ENCODE measurements at places on chromosomes 12 and 14. TPM values are rescaled to one million over a fixed set of nuclear protein-coding genes. Genes with fewer than 3 reads are reported as not detected.

Gene CPNE6
- 1.3 TPM for total RNA-seq

Gene TCL1B
- total RNA-seq = not detected

- DNase-seq = no peak
These were observed 42.3 kb upstream of the TTC7B start for GRCh38 chr14:90858511-90858910.

DNA sequence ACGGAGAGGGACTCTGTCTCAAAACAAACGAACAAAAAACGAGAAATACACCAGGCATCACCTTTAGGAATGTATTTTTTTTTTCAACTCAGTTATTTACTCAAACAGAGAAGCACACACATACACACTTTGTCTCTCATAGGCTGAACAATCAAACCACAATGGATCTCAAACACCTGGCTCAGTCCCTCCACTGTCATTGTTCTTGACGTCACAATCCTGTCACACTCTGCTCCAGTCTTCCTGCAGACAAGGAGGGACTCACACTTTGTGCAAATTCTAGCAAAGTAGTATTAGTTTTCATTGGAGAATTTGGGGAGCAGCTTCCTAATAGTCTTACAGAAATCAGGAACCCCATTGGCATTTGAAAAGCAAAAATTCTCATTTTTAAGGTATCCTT is 727.8 kb downstream of the BCL11B start:
- DNase-seq = no peak

GRCh38 chr12:92029902-92030586 is 115.6 kb downstream of the BTG1 start:
- DNase-seq = no peak

- no peak for DNase-seq
These were observed 176.7 kb upstream of the NOS1 start for GRCh38 chr12:117538032-117538690.

GRCh38 chr12:79186506-79186905 is 321.9 kb downstream of the SYT1 start:
- DNase-seq = no peak

GRCh38 chr12:20808521-20808920 is 2.0 kb upstream of the SLCO1B3 start:
- no peak for DNase-seq

GRCh38 chr12:1821805-1822204 is 1.4 kb downstream of the LRTM2 start:
- DNase-seq = no peak

DNA sequence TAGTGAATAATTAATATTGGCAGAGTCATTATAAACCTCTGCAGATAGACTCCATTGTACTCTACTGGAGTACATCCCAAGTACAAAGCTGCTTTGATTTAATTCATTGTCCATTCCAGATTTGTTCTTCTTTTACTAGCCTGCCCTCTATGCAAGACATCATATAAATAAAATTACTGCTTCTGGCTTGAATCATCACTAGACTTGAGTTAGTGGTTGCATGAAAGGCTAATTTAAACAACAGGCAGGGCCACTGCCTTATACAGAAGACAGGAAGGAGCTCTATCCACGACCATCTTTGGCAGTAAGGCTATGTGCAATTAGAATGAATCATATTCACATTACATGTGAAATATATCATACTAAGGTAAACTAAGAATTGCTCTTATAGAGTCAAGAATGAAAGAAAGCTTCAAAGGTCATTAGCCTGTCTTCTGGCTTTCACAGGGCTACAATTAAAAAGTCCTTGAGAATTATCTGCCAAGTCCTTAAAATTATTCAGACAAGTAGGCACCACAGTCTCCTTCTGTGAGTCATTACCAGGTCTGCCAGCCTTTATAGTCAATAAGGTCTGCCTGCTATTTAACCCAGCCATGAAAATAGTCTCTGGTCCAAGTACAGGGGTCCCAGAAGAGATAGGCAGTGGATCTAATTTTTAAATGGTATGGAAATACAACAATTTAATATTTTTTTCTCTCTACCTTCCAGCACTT is 631.8 kb downstream of the TMTC2 start:
- no peak for DNase-seq

Data from posterior vena cava (tissue), 2 donors.